Left lung (tissue), 14 donors: ENCODE measurements at places on chromosomes 3 and 15.

- no peak within 1 kb of the TSS for H3K27ac ChIP-seq
- H3K27me3 ChIP-seq, result peaks cover 22% of the 10 kb centered on the region
- peak within 1 kb of the TSS; percentile 31 for H3K4me3 ChIP-seq
- DNase-seq, result peak; percentile 97
- H3K4me1 ChIP-seq, result peaks cover 29% of the 10 kb centered on the region
These were observed at the start of gene MESP2 for GRCh38 chr15:89776274-89777072. Gene MESP2 (plus strand): TSS chr15:89776332. CDS start chr15:89776358, 26 bp downstream.

DNA sequence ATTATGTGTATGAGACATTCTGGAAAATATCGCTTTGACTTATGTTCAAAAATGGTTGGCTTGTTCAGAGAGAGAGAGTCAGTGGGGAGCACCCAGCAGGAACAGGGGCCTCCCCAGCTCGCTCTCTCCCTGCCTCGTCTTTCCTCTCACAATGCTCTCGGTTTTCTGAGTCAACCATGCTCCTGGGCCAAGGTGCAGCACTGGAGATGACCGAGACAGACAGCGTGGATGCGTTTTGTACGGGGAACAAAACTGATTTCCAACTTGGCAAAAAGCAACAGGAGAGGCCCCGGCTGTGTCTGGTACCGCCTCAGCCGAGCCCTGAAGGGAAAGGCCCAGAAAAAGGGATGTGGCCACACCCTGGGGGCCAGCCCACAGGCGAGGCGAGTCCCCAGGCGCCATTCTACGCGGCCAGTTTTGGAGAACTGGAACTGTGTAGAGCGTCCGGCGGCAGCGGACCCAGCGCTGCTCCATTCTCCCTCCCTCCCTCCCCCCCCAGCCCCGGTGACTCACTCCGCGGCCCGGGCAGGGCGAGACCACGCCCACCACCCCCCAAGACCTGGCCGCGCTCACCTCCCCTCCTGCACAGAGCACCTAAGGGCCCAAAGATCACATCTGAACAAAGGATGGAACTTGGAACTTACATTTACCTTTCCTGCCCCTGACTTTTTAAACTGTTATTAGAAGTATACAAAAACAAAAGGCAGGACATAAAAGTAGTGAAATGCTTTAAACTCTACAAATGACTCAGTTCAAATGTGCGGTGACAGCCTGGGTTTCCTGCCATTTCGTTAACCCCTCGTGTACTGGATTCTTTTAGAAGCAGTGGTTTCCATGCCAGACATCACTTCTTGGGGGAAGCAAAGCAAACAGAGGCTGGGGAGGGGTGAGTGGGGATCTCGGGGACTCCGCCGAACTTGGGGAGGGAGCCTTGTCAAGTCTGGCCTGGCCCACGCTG lies 12.7 kb downstream of the ATP10A start:
- H3K27me3 ChIP-seq, result peaks cover 8% of the 10 kb centered on the region
- peak overlapping the region; percentile 30 for H3K4me3 ChIP-seq
- no peaks in the 10 kb centered on the region for H3K36me3 ChIP-seq
- H3K4me1 ChIP-seq, result peaks cover 25% of the 10 kb centered on the region
- H3K27ac ChIP-seq, result peak overlapping the region; percentile 82

- H3K36me3 ChIP-seq, result no peaks in the 10 kb centered on the region
- H3K27me3 ChIP-seq, result no peaks in the 10 kb centered on the region
- no peak for DNase-seq
- no peak overlapping the region for H3K27ac ChIP-seq
- H3K4me1 ChIP-seq, result no peaks in the 10 kb centered on the region
- H3K4me3 ChIP-seq, result no peak overlapping the region
These were observed 280.3 kb downstream of the MAGI1 start for GRCh38 chr3:65758438-65758837.

GRCh38 chr3:13274551-13275332 lies 145.4 kb downstream of the NUP210 start:
- H3K36me3 ChIP-seq, result no peaks in the 10 kb centered on the region
- H3K4me3 ChIP-seq, result no peak overlapping the region
- H3K27ac ChIP-seq, result no peak overlapping the region
- DNase-seq, result no peak
- no peaks in the 10 kb centered on the region for H3K4me1 ChIP-seq

GRCh38 chr3:14127516-14128161 lies 2.8 kb downstream of the TMEM43 start:
- H3K36me3 ChIP-seq, result peaks cover 57% of the 10 kb centered on the region
- no peak for DNase-seq
- no peaks in the 10 kb centered on the region for H3K27me3 ChIP-seq

DNA sequence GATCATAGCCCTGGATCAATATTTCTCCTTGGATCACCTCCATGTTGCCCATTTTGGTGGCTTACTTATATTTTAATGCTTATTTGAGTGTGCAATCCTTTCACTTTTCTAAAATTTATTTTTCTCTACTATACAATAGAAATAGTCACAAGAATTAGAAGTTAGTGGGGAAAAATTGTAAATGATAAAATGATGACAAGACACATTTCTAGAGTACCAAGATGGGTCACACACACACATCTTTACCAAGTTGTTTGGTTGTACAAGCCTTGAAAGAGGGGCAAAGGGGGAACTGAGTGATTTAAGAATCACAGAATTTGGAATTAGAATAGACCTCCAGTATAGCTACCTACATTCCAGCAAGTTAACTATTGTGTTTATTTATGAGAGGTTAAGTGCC lies 545.8 kb downstream of the RBMS3 start:
- no peak overlapping the region for H3K4me3 ChIP-seq
- H3K36me3 ChIP-seq, result no peaks in the 10 kb centered on the region
- H3K27me3 ChIP-seq, result no peaks in the 10 kb centered on the region
- no peak for DNase-seq

- DNase-seq, result no peak
- H3K4me3 ChIP-seq, result no peak overlapping the region
- no peaks in the 10 kb centered on the region for H3K36me3 ChIP-seq
- H3K4me1 ChIP-seq, result peaks cover 5% of the 10 kb centered on the region
- H3K27ac ChIP-seq, result peak overlapping the region; percentile 45
These were observed 401.5 kb downstream of the ZBTB20 start for GRCh38 chr3:114745322-114746240.
